ENCODE measurements at places on chromosomes 13 and 19.

GRCh38 chr13:113723410-113724015 is 35.5 kb upstream of the TMEM255B start:
- DNase-seq: no peak

GRCh38 chr13:106919133-106919532 is 351.2 kb upstream of the ARGLU1 start:
- DNase-seq: no peak

- DNase-seq: no peak
Measured at GRCh38 chr19:19026299-19026971, 6.9 kb downstream of the SUGP2 start.

GRCh38 chr19:42512130-42512636 is 16.1 kb downstream of the CEACAM1 start:
- no peak for DNase-seq

DNA sequence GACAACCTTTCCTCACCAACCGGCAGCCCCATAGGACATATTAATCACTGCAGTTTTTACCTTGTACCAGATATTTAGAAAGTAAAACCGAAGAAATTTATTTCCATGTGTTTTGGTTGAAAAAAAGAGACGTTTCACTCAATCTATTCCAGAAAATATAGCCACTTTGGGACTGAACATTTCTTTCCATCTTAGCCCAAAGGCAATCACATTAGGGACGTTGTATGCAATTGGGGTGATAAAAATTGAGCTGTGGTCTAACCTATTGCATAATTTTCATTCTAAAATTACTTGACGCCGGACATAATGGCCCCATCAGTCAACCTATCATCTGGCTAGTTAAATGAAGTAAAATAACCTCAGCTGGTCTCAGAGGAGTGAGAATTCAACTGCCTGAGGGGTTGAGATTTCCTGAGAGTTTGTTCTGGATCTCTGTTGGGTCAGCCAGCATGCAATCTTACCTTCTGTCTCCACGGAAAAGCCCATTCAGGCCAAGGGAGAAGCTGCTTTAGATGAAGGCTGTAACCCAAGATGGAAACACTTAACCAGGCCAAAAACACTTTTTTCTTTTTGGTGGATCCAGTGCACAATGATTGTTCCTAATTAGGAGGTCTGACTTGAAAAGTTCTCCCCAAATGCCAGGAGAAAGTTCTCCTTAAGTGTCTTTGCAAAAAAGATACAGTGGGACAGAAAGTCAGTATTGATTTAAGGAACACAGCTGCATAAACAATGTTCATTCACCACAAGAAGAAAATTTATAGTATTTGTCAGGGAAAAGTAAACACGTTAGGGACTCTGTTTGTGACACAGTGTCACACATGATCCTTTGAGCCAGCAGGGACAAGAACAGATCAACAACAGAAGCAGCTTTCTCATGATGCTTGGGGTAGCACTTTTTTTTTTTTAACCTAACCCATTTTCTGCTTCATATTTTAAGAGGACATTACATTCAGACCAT is 34.1 kb downstream of the DLEU7 start:
- no peak for DNase-seq

- DNase-seq: no peak
Measured at GRCh38 chr19:18541258-18541991, 1.9 kb downstream of the FKBP8 start.
